ENCODE measurements at places on chromosomes 2 and 18.
A peak's percentile ranks its signal among the peaks of the same experiment; 100 is the strongest.

DNA sequence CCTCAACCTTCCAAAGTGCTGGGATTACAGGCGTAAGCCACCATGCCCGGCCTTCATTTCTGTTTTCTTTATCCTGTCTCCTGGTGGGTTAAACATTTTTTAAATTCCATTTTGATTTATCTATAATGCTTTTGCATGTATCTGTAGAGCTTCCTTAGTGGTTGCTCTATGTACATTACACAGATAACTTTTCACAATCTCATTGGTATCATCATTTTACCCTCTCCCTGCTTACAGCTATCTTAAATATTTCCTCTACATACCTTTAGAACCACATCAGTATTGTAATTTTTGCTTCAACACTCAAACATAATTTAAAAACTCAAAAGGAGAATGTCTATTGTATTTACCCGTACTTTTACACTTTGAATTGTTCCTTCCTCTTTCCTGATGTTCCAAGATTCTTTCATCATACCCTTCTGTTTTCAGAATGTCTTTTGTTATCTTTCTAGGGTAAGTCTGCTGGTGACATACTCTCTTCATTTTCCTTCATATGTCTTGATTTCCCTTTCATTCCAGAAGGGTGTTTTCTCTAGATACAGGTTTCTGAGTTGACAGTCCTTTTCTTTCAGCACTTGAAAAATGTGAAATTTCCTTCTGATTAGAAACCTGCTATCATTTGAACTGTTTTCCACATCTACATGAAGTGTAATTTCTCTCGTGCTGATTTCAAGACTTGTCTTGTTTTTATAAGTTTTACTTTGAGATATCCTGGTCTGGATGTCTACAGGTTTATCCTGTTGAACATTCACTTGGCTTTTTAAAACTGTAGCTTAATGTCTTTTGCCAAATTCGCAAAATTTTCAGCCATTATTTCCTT is 21.9 kb downstream of the PPP3R1 start:
- no peak for DNase-seq

- DNase-seq: no peak
Measured at GRCh38 chr18:69172046-69172445, 228.6 kb upstream of the DOK6 start.

DNA sequence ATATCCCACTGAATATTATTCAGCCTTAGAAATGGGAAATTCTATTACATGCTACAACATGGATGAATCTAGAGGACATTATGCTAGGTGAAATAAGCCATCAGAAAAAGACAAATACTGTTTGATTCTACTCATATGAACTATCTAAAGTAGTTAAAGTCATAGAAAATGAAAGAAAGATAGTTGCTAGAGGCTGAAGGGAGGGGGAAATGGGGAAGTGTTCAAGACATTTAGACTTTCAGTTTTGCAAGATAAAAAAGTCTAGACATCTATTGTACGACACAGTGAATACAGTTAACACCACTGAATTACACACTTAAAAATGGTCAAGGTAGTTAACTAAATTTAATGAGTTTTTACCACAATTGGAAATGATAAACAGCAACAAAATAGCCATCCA is 835.9 kb upstream of the CHAC2 start:
- no peak for DNase-seq

GRCh38 chr2:320561-320960 is 32.7 kb upstream of the ALKAL2 start:
- DNase-seq: no peak

DNA sequence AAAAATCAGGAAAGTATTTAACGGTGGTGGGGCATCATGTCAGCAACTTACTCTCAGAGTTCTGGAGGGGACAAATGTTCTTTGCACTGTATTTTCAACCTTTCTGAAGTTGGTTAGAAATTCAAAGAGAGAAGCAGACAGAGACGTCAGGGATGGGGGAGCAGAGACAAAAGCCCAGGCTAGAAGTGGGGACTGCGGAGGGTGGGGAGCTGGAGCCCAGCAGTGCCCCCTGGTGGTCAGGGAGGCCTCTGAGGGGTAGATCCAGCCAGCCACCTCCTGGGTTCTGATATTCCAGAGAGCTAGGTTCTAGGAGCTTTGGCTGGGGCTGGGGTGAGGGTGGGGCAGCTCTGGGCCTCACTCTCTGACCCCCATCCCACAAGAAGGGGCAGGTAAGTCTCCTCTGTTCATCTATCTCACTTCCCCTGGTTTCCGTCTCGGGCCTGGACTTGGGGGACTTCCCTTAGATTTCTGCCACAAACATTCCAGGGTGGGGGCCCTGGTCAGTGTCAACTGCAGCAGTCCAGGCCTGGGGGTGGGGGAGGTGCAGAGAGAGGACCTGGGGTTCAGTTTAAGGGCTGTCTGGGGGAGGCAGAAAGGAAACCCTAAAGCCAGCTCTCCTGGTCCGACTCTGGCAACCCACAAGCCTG is 8.9 kb downstream of the TNS1 start:
- peak; percentile 75 for DNase-seq

- no peak for DNase-seq
Measured at GRCh38 chr18:69397096-69397495, 3.6 kb upstream of the DOK6 start.

GRCh38 chr18:8988260-8988871 is 114.1 kb upstream of the NDUFV2 start:
- peak; percentile 59 for DNase-seq

- DNase-seq: no peak
Measured at GRCh38 chr18:23179416-23179815, 44.1 kb downstream of the CABLES1 start.

GRCh38 chr2:100289020-100289419 is 33.3 kb downstream of the LONRF2 start:
- no peak for DNase-seq

DNA sequence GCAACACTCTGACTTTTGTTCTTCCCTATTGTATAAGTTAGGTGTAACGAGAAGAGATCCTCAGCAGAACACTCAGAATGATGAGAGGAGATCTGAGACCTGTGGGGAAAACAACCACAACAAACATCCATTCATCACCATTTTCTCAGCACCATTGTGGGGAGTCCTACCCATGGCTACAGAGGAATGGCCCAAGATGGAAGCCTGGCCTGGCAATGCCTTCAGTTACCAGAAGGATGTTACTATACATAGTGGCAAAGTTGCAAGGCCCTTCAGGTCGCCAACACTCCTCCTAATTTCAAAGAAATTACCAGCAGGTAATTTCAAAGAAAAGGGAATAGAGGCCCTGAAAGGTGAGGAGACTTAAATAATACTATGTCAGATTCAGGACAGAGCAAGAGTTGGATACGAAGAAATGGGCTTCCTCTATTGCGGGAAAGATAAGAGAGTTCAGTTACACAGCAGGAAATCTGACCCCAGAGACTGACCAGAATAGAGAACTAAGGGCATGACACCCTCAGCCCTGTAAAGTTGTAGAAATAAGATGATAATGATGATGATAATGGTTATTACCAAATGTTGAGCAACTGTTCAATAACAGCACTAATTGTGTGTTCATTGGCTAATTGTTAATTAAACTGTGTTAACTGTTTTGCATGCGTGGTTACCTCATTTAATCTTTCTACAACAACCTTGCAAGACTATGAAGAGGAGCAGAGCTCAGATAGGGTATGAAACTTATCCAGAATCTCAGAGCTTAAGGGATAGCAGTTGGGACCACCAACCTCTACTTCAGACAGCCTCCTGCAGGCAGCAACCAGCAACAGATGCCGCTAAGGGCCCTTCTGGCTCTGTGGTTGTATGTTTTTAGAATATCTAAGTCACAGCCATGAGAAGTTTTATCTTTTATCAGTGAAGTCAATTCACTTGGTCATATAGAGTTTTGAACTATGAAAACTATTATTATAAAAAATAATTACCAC is 37.5 kb downstream of the DHRS9 start:
- DNase-seq: no peak

DNA sequence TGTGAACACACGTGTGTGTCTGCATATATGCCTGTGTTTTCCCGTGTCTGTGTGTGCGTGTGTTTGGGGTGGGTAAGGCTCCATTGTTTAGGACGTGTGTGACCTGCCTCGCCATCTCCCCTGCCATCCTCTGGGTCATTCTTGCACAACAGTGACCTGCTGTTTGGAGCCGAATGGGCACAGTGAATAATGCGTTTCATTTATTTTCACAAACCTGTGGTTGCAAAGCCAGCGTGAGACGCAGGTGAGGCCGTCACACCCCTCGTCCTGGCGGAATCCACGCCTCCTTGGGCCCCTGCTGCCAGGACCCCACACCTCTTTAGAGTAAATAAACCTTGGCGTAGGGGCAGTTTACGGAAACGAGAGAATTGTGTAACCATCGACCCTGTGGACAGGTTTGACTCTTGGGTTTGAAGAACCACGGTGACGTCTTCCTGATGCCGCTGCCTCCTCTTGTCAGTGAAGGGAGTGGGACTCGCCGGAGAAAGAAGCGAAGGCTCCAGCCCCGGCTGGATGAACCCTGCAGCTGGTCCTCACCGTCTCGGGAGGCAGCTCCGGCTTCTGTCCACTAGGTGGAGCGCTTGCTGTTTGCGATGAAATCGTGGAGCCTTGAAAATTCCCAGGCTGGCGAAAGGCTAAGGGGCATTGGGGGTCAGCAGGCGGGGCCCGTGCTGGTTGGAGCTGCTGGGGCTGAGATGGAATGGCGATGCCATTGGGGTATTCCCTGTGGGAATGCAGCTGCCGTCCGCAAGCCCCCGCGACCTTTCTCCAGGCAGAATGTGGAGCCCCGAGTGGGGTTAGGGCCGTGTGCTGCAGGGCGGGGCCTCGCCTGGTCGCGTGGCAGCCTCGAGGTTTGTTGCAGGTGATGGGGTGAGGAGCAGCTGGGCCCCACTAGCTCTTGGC is 81.1 kb downstream of the RTP5 start:
- DNase-seq: peak; percentile 75

DNA sequence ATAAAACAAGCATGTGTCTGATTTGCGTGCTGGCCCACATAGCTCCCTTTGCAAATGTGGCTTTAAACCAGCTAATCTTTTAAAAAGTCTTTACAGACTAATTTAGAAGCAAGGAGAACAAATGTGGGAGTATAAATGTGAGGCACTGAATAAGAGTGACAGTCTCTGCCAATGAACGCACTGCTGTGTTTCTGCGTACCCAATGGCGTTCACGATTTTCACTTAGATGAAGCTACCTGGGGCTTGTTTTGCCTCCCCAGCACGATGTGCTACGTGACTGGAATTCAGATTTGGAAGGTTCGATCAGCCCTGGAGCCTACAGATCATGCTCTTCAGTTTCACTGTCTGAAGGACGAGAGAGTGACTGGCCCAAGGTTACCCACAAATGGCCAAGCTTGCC is 10.8 kb upstream of the CRACDL start:
- no peak for DNase-seq

DNA sequence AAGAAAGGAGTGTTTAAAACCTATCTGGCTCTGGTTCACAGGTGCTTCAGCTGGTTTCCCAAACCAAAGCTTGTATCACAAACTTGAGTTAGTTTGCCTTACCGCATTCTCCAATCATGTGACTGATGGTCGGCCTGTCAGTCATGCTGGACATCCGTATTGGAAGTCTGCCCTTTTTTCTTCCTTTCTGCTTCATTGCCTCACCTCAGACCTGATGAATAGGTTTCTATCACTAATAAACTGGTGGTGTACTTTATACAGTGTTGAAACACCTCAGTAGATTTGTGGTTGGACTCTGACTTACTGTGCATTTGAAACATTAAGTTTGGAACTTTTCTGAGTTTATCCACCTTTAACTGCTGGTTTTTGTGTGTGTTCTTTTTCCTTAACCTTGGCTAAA is 84.1 kb downstream of the R3HDM1 start:
- DNase-seq: no peak

GRCh38 chr2:129074298-129074920 is 755.7 kb upstream of the HS6ST1 start:
- no peak for DNase-seq

DNA sequence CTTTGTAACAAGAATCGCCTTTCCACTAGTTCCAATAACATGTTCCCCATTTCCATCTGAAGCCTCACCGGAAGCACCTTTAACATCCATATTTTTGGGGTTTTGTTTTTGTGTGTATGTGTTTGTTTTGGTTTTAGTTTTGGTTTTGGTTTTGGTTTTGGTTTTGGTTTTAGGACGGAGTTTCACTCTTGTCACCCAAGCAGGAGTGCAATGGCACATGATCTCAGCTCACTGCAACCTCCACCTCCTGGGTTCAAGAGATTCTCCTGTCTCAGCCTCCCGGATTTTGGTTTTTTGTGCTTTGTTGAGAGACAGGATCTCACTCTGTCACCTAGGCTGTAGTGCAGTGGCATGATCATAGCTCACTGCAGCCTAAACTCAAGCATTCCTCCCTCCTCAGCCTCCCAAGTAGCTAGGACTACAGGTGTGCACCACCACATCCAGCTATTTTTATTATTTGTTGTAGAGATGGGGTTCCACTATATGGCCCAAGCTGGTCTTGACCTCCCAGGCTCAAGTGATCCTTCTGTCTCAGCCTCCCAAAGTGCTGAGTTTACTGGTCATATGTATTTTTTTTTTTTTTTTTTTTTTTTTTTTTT is 36.3 kb downstream of the TGOLN2 start:
- no peak for DNase-seq

DNA sequence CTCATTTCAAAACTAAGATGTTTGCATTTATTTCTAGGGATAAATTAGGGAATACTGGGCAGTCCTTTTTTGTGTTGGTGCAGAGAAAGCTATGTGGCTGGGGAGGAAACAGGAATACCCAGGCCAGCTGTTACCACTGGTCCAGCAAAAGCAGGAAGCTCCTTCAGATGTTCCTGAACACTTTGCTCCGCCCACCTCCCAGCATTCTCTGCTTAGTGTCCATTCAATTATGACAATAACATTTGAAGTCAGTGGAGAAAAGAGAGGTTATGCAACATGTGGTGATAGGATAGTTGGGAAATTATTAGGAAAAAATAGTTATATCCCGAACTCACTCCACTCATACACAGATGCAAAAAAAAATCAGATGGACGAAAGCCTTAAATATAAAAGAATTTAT is 22.1 kb upstream of the ARPC2 start:
- no peak for DNase-seq

- no peak for DNase-seq
Measured at GRCh38 chr2:172962082-172962481, 113.6 kb upstream of the MAP3K20 start.

DNA sequence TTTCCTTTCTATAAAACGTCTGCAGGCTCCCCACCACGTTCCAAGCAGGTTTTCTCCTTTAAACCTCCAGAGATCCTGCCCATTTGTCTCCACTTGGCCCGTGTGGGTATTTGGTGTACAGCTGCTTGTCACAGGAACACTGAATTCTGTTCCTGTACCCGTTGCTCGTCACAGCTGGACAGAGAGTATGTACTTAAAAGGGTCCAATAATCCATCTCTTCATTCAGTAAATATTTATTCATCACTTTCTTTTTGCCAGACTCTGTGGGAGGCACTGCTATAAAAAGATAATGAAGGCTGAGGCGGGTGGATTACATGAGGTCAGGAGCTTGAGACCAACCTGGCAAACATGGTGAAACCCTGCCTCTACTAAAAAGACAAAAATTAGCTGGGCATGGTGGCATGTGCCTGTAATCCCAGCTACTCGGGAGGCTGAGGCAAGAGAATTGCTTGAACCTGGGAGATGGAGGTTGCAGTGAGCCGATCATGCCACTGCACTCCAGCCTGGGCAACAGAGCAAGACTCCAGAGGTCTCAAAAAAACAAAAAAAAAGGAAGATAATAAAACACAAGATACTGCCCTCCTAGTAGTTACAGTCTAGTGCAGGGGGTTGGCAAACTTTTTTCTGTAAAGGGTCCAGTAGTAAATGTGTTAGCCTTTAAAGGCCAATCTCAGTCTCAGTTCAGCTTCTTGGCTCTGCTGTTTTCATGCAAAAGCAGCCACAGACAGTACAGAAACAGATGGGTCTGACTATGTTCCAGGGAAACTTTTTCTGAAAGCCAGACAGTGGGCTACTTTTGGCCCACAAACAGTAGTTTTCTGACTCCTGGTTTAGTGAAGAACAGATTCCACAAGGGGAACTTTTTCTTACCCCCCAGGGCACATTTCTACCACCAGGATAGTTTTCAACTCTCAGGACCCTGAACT is 309.9 kb upstream of the RAB12 start:
- DNase-seq: no peak
